ENCODE measurements at places on chromosomes 1 and 21.

- DNase-seq: peak; percentile 68
Observed at GRCh38 chr1:70990469-70991253, 57.0 kb downstream of the PTGER3 start.

DNA sequence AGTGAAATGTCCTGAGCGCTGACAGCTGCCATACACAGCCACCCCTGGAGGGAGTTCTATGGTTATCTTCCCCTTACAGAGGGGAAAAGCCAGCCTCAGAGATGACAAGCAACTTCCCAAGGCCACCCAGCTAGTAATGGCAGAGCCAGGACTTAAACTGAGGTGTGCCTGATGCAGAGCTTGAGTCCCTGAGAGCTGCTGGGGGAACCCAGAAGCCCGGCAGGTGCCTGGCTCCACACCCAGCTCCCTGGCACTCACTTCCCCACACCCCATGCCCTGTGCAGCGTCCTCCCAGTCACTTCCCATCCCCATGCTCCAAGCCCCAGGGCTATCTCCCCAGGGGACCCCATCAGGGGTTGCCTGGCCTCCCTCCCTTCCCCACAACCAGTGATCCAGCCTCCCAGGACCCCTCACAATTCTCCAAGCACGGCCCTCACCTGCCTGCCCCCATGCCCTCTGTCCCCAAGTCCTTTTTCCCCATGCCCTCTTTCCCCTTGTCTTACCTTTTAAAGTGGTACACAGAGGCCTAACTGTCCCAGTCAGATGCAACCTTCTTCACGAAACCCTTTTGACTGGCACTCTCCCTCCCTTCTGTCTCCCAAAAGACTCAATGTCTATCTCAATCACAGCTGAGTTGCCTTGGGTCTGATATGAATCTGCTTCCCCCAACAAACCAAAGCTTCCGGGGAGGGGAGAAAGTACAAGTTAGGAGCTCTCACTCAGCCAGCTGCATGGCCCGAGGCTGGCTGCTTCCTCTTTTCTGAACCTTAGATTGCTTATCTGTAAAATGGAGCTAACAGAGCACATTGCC lies 39.8 kb upstream of the LRP8 start:
- no peak for DNase-seq

DNA sequence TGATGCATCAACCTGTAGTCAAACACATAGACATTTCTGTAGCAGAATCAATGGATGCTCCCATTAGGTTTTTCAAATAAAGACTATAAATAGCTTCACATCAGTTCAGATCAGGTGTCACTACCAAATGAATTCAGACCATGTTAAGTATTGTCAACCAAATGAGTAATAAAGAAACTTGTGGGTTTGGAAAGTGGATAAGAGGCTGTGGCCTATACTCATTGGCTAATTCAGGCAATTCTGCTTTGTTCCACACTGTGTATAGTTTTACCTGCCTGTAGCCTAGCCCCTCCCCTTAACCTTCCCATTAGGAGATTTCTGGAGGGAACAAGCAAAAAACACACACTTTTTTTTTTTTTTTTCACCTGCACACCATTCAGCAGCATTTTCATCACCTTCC lies 321.2 kb downstream of the HLX start:
- no peak for DNase-seq

DNA sequence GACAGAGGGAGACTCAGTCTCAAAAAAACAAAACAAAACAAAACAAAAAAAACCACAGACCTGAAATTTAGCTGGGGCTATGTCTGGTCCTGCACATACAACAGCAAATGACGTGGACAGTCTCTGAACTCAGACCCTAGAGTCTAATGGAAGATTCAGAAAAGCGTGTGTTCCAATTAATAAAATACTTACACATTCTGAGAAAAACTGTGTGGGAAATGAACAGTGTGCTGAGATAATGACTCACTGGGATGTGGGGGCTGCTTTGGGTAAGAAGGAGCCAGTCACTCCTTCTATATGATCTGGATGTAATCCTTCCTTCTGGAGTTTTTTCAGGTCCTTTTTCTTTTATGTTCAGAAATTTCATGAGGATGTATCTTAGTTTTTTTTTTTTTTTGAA lies 29.4 kb downstream of the CLDN14 start:
- DNase-seq: no peak

DNA sequence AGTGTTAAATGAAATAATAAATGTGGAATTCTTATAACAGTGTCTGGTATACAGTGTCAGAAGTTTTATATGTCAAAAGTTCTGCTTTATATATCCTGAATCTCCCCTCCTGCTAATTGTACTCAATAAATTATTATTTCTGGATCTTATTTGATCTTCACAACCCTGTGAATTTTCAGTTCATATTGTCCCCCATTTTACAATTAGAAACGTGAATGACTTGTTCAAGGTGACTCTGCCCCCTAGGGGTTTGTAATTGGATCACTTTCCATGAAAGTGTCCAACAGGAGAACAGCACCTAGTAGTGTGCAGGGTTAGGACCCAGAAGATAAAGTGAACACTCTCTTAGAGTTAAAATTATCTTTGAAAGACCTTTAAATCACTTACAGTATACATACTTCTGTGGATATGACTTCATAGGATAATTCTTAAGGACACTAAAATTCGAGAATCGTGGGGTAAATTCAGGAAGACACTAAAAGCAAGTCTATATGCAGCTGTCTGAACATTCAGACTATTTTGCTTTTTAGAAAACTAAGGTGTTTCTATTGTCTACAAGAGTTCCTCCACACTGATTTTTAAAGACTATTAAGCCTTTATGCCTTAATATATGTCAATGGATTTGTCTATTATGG lies 4.5 kb upstream of the DDR2 start:
- peak; percentile 50 for DNase-seq
